Type B pancreatic cell (in vitro differentiated cells): ENCODE measurements at places on chromosomes 5 and 9. TPM values are rescaled to one million over a fixed set of nuclear protein-coding genes. Genes with fewer than 3 reads are reported as not detected.

Gene FOXD4L5
- 0.31 TPM in 1 of 2 replicates, not detected in the other for total RNA-seq

Gene PCDHA10
- 9.9 and 20.3 TPM in 2 replicates for total RNA-seq

Gene TEX48
- total RNA-seq: not detected in 2 replicates

Gene TRPM6
- total RNA-seq: 1.4 and 16.9 TPM in 2 replicates

Gene ENTPD8
- 2.1 and 3.5 TPM in 2 replicates for total RNA-seq

Gene SOX30
- total RNA-seq: not detected in 2 replicates

Gene NUTM2F
- total RNA-seq: not detected in 2 replicates

Gene PLPPR1
- total RNA-seq: 3.2 and 6.2 TPM in 2 replicates

Gene MYORG
- 11.6 and 24.5 TPM in 2 replicates for total RNA-seq

Gene KIF20A
- 20.5 and 61.0 TPM in 2 replicates for total RNA-seq
